DMS53 (cell line): ENCODE measurements at places on chromosomes 7 and 10.

- DNase-seq = no peak
Measured at GRCh38 chr7:132655131-132655727, 79.0 kb upstream of the PLXNA4 start.

DNA sequence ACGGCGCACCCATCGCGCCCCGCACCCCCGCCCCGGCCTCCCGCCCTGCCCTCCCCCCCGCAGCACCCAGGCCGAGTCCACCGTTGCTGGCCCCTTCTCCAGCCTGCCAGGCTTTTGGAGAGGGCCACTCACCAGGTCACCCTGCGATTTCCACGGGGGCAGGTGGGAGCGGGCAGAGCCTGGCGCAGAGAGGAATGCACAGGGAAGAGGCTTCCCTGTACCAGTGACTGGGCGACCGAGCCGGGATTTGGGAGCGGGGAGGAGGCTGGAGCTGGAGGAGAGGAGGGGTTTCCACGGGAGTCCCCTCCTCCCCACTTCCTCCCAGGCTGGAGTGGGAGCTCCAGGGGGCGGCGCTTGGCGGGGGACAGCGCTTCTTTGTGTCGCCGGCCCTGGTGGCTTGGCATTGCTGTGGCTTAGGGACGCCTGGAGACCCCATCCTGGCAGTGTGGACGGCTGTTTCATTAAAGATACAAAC, 19.3 kb downstream of the TCAF1 start:
- peak; percentile 88 for DNase-seq

DNA sequence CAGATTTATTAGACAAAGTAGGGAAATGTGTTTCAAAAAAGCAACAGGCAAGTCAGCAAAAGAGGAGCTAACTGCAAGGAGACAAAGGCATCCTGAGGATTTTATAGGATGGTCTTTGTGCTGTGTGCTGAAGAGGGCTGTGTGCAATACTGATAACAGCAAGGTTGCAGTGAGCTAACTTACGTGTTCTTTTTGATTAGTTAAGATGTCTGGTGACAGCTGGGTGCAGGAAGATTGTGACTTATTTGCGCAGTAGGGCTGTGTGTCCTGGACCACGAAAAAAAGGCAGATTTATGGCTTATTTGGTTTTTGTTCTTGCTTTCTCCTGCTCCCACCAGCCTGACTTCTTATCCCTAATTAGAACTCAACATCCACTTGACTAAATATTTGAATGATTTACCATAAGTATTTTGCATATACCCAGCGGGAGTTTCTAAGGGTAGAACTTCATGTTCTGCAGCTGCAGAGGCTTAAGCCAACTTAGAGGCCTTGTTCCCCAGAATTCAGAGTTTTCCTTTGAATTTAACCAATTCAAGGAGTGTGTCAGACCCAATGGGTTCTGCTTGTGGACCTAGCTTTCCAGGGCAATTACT, 119.0 kb downstream of the ANKRD26 start:
- no peak for DNase-seq

GRCh38 chr7:124284937-124285336, 252.1 kb upstream of the TMEM229A start:
- no peak for DNase-seq

- no peak for DNase-seq
Measured at GRCh38 chr10:113515601-113516000, 37.3 kb upstream of the HABP2 start.
